ENCODE measurements at places on chromosomes 13 and 19.

DNA sequence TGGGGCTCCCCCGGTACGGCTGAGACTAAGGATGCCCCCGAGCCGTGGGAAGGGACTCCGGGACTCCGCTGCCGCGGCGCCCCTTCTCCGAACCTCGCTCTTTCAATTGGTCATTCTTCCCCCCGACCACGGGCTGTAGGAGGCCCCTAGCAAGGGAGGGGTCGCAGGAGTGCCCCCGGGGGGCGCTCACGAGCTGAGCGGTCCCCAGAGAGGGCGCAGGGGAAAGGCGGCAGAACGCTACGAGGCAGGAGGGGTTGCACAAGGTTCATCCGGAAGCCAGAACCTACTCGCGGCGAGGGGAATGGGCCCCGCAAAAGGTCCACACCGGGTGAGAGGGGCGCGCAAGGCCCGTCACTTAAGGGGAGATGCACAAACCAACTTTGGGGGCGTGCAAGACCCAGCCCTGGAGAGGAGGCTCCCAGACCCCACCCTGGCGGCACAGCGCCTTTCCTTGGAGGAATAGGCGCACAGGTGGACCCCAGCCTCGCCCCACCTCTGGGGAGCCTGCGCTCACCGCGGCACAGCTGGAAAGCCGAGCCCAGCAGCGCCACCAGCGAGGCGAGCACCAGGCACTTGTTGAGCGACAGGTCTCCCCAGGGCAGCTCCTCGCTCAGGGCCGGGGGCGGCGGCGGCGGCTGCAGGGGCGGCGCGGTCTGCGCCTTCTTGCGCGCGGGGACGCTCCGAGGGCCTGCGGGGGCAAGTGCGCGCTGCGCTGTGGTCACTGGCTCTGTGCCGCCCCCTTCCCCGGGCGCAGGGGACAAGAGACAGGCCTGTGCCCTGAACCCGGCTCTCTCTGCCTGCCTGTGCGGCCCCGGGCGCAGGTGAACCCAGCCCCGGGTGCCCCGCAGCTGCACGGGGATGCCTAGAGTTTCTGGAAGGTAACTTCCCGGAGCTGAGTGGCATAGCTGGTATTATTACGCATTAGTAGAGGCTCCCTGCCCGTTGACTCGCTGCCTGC, 2.8 kb downstream of the JSRP1 start:
- no peak for DNase-seq

GRCh38 chr19:39144290-39145071, 18.9 kb downstream of the PAK4 start:
- peak; percentile 46 for DNase-seq

DNA sequence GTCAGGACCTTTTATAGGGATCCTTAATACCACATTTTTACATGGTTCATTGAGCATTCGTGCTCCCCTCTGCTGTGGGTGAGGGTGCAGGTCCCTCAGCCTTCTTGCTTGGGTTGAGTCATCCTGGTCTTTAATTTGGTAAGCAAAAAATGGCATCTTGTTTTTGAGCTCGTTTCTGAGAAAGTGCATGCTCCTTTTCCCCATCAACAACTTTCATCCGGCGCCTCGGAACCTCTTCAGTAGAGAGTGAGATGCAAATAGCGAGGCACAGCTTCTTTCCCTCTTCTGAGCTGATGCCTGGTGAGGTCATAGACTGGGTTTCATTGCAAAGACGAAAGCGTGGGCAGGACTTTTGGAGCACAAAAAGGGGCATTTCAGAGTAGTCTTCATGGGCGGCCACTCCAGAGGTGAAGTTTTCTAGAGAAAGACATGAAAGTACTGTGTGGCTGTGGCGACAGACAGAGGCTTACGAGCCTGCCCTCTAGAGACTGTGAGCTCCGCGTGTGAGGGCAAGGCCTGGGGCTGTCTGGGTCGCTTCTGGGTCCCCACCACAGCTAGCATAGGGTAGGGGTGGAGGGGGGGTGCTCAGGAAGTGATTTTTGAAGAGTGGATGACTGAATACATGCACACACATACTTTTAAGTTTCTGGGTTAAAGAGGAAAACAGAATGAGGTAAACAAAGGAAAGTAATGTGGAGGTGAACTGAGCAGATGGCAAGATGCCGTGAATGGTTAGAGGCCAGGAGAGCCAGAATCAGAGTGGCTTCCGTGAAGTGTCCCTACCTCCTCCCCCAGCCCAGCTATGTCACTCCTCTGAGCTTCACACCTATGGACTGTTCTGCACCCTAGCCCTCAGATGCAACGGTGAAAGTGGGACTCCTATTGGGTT, 44.3 kb downstream of the BBC3 start:
- DNase-seq, result no peak

GRCh38 chr13:71661921-71662320, 205.1 kb downstream of the DACH1 start:
- no peak for DNase-seq

DNA sequence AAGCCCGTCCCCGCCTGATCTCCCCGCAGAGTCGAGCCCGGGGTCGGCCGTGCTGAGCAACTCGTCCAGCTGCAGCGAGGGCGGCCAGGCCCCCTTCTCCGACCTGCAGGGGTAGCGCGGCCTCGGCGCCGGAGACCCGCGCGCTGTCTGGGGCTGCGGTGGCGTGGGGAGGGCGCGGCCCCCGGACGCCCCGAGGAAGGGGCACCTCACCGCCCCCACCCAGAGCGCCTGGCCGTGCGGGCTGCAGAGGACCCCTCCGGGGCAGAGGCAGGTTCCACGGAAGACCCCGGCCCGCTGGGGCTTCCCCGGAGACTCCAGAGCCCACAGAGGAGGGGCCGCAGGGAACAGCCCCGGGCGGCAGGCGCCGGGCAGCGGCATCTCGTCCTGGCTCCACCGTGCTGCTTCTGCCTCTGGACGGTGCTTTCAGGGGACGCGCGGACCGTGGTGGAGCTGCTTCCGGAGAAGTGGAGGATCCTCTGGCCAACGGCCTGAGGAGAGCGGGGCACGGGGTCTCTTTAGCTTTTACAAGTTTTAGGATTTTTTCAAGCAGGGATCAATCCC, 8.8 kb upstream of the F7 start:
- DNase-seq, result no peak

DNA sequence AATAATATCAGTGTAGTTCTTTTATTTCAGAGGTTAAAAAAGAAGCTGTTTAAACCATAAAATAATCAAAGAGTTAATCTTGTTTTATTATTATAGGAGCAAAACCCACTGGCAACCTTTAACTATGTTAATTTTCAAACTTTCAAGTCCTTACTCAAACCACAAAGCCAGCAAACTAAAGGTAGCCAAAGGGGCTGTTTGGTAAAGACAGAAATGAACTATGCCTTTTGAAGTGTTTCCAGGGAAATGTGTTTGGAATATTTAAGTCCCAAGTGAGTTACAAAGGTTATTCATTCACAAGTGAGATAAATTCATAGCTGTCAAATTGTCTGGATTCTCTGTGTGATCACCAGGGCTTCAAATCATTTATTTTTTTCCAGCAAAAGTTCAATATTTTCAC, 264.7 kb downstream of the MZT1 start:
- DNase-seq, result no peak

DNA sequence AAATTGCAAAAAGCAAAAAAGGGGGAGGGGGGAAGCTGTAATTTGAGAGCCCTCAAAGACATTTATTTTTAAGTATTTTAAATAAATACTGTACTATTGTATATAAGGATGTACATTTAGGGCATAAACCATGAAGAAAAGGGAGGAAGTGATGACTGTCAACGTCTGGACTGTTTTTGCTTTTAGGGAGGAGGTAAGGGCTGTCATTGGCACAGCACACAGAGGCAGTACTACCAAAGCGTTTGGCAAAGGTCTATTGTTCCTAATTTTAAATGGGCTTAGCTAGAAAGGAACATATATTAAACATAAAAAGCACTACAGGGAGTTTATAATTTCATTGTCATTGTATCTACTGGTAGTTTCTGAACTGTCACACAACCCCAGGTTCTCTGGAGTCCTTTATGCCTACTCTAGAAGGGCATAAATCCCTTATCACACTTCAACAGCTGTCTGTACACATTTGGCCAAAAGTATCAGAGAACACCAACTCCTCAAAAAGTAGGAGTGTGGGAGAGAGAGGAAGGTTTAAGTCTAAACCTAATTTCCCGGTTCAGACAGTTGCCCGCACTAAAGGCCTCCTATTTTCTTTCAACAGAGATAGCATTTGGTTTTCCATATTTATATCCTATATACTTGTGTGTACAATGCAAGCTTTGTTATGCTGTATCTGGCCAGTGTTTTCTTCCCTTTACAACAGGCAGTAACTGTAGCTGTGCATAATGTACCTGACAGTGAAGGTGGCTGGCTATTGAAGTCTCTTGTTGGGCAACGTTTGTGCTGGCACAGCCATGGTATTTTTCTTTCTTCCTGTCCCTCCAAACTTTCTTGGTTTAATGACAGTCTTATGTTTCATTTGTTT, 406.2 kb downstream of the KLF5 start:
- DNase-seq, result peak; percentile 31
